ENCODE measurements at places on chromosomes 7 and 10.

- no peak overlapping the region for H3K4me3 ChIP-seq
- DNase-seq: no peak
- H3K27ac ChIP-seq: no peak overlapping the region
- H3K4me1 ChIP-seq: no peaks in the 10 kb centered on the region
Observed at GRCh38 chr7:133514551-133514950, 261.7 kb downstream of the EXOC4 start.

GRCh38 chr7:3464900-3465622, 164.0 kb downstream of the SDK1 start:
- H3K27ac ChIP-seq: no peak overlapping the region
- DNase-seq: peak; percentile 30
- no peaks in the 10 kb centered on the region for H3K27me3 ChIP-seq
- no peak overlapping the region for H3K4me3 ChIP-seq
- H3K36me3 ChIP-seq: no peaks in the 10 kb centered on the region

DNA sequence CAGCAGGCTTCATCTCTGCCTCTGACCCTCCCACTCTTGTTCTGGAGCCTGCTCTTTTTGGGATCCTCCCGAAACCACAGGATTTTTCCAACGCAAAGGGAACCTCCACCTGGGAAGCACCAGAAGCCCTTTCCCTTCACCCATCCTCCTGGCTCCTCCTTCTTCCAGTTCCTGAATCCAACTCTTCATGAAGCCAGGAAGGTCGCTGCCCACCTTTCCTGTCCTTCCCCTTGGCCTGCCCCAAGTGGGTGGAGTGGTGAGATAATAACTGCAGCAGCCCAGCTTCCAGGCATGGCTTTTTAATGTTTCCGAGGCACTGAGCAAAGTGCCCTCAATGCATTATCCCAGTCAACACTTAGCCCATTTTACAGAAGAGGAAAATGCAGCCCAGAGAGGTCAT, 70.8 kb upstream of the EEPD1 start:
- no peaks in the 10 kb centered on the region for H3K4me1 ChIP-seq
- no peak overlapping the region for H3K4me3 ChIP-seq
- DNase-seq: no peak
- H3K36me3 ChIP-seq: no peaks in the 10 kb centered on the region
- H3K27ac ChIP-seq: no peak overlapping the region

- no peaks in the 10 kb centered on the region for H3K4me1 ChIP-seq
- H3K4me3 ChIP-seq: no peak overlapping the region
Observed at GRCh38 chr7:8922726-8923125, 489.3 kb downstream of the NXPH1 start.

DNA sequence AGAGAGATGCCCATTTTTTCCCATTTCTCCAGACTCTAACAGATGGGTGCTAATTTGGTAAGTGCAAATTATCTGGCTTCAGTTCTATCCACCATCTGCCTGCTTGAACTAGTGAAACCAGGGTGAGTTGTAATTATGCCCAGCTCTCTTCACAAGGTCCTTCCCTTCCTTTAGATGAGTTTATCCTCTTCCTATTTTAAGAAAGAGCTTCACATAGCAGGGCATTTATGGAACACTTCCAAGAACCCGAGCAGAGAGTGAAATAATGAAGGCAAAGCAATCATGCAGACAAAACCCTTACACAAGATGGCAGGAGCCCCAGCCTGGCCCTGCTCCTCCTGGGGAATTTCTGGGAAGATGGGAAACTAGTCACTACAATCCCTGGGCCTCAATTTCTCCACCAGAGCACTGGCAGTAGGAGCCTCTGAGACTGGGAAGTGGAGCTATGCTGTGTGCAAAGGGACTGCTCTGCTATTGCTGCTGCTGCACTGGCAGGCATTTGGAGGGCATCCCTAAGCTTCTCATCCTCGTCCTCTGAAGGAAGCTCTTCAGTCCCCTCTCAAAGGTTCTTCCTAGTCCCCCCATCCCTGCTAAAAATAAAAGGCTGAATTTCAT, 33.7 kb upstream of the PLXNA4 start:
- no peak overlapping the region for H3K27ac ChIP-seq
- H3K4me3 ChIP-seq: no peak overlapping the region
- peaks cover 18% of the 10 kb centered on the region for H3K27me3 ChIP-seq
- DNase-seq: no peak
- no peaks in the 10 kb centered on the region for H3K36me3 ChIP-seq

DNA sequence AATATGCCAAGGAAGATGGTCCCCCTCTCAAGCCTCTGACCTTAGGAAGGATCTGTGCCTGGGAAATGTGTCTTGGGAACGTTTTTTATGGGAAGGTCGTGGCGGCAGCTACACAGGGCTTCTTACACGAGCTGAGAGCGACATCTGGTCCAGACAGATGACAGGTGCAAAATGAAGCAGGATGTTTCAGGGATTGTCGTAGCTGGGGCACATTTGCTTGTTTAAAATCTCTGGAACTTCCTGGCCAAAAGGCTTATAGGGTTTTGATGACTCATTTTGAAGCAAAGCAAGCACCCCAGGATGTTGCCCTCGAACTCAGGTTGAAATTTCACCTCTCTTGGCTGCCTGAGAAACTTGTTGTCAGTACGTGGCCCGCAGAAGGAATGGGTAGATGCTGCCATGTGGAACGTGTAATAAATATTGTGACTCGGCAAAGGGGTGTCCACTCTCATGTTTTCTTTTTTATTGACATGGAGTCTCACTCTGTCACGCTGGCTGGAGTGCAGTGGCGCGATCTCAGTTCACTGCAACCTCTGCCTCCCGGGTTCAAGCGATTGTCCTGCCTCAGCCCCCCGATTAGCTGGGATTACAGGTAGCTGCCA, 117.5 kb downstream of the CAMK1D start:
- H3K4me3 ChIP-seq: no peak overlapping the region
- no peak for DNase-seq
- H3K27me3 ChIP-seq: no peaks in the 10 kb centered on the region
- H3K4me1 ChIP-seq: peaks cover 11% of the 10 kb centered on the region
- H3K27ac ChIP-seq: no peak overlapping the region

GRCh38 chr10:116108095-116108494, 164.9 kb downstream of the GFRA1 start:
- H3K27me3 ChIP-seq: no peaks in the 10 kb centered on the region
- H3K4me1 ChIP-seq: no peaks in the 10 kb centered on the region
- H3K27ac ChIP-seq: no peak overlapping the region
- DNase-seq: no peak

GRCh38 chr10:117499248-117500105, 43.1 kb upstream of the EMX2 start:
- H3K27ac ChIP-seq: no peak overlapping the region
- no peak overlapping the region for H3K4me3 ChIP-seq
- DNase-seq: no peak

DNA sequence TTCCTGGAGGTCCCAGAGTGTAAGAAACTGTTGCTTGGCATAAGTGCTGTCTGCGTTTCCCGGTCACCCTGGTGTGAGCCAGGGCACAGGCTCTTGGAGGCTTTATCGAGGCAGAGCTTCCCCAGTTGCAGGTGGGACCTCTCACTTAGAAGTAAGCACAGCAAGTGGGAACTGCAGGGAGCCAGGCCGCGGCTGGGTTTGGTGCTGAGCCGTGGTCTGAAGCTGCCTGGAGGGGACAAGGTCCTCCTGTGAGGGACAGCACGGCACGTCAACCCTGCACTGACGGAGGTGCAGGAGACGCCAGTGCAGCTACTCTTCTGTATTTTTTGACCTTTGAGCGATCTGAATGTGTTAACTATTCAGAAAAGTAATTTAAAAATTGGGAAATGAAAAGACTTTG, 55.8 kb upstream of the PFKFB3 start:
- H3K4me1 ChIP-seq: peaks cover 77% of the 10 kb centered on the region
- peak overlapping the region; percentile 79 for H3K4me3 ChIP-seq
- H3K27me3 ChIP-seq: no peaks in the 10 kb centered on the region
- peaks cover 29% of the 10 kb centered on the region for H3K36me3 ChIP-seq

DNA sequence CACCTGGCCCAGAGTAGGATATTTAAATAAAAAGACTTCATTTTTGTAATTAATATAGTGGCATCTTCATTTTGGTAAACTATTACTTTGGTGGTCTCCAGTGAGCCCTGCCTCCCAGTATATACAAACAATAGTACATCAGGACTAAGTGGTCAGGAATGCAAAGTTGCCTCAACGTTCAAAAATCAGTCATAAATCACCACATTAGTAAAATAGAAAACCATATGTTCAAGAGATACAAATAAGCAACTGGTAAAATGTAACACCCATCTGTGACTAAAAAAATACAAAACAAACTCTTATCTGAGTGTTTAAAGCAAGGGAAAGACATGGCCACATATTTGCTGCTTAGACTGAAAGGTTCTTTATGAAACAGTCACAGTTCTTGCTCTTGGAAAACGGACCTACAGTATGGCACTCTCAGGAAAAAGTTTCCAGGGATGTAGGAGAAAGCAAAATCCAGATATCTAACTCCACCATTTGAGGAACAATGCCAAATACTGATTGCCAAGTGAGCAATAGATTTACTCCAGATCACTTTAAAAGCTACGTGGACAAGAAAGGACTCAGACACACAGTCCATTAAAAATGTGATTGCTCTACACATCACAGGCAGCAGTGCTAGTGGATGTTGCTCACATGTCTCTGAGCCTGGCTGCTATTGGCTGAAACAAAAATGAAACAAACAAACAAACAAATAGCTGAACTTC, 15.1 kb upstream of the RHOBTB1 start:
- no peaks in the 10 kb centered on the region for H3K36me3 ChIP-seq
- no peak for DNase-seq

- H3K27ac ChIP-seq: no peak overlapping the region
- no peaks in the 10 kb centered on the region for H3K36me3 ChIP-seq
- no peak for DNase-seq
- H3K4me3 ChIP-seq: no peak overlapping the region
- peaks cover 3% of the 10 kb centered on the region for H3K27me3 ChIP-seq
Observed at GRCh38 chr10:2886662-2887061, 180.7 kb upstream of the PFKP start.

DNA sequence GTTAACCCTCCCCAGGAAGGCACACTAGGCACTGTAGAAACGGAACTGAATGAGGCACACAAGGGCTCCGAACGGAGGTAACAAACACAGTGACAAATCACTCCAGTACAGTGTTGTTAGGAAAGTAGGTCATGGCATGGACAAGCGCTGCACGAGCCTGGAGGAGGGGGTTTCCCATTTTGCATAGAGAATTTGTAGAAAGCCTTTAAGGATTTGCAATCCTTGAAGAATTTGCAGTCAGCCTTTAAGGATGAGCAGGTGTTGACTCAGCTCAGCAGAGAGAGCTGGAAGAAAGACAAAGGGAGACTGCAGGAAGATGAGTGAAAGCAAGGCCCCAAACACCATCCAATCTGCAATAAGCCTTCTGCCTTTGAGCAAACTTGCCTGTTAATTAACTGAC, 51.1 kb upstream of the PPP1R3C start:
- H3K4me1 ChIP-seq: no peaks in the 10 kb centered on the region
- H3K27ac ChIP-seq: no peak overlapping the region
- no peaks in the 10 kb centered on the region for H3K36me3 ChIP-seq
- DNase-seq: no peak

DNA sequence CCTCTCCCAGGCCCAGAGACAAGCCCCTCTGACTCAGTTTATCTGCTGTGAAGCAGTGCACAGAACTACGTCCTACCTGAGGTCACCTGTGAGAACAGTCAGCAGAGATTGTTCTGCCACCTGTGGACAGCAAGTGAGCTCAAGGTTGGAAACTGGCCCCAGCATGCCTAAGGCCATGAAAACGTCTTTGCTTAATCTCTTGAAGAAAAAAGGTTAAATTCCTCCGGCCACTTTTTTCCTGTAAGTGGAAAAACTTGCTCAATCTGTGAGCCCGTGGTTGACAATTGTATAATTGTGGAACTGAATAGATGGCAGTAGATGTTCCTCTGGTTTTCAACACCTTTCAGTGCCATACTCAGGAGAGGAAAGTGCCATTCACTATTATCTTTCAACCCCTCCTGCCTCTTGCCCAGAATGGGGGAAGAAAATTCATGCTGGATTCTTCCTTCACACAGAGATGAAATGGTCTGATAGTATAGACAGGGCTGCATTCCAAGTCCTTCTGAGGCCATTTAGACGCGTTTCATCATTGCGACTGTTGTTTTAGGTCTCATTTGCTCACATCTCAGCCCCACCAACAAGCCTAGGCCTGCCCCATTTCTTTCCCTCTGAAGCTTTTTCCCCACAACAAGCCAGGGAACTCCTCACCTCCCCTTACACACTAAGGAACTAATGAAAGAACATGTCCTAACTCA, 292.9 kb downstream of the FZD1 start:
- no peaks in the 10 kb centered on the region for H3K4me1 ChIP-seq
- H3K27ac ChIP-seq: no peak overlapping the region
- no peak overlapping the region for H3K4me3 ChIP-seq
- no peaks in the 10 kb centered on the region for H3K36me3 ChIP-seq
- H3K27me3 ChIP-seq: no peaks in the 10 kb centered on the region
- no peak for DNase-seq

- H3K36me3 ChIP-seq: peaks cover 3% of the 10 kb centered on the region
- H3K27me3 ChIP-seq: no peaks in the 10 kb centered on the region
- peaks cover 10% of the 10 kb centered on the region for H3K4me1 ChIP-seq
Observed at GRCh38 chr10:11114269-11114668, 96.6 kb downstream of the CELF2 start.

- no peak overlapping the region for H3K4me3 ChIP-seq
- H3K27me3 ChIP-seq: no peaks in the 10 kb centered on the region
- peak overlapping the region; percentile 14 for H3K27ac ChIP-seq
- no peak for DNase-seq
- peaks cover 4% of the 10 kb centered on the region for H3K4me1 ChIP-seq
Observed at GRCh38 chr7:2376351-2377154, 21.9 kb downstream of the EIF3B start.

DNA sequence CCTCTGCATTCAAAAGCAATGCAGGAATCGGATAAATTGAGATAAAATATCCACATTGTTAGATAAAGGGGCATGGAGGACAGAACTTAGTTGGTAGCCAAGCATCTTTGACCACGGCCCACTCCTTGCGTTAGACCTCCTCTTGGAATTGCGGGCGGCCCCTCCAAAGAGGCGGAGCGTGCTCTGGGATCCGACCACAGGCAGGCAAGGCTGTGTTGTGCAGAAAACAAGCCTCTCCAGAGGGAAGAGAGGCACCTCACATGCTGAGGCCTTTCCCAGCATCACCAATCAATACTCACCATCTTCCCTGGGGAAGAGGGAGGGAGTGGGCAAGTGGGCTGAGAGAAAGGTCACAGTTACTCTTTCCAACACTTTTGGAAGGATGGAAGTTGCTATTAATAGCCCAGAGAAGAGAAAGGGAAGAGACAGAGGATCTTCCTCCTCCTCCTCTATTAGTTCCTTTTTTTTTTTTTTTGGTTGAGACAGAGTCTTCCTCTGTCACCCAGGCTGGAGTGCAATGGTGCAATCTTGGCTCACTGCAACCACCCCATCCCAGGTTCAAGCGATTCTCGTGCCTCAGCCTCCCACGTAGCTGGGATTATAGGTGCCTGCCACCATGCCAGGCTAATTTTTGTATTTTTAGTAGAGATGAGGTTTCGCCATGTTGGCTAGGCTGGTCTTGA, 49.7 kb upstream of the NRF1 start:
- DNase-seq: no peak
- peaks cover 12% of the 10 kb centered on the region for H3K27me3 ChIP-seq
- no peak overlapping the region for H3K27ac ChIP-seq
- no peaks in the 10 kb centered on the region for H3K36me3 ChIP-seq
- H3K4me1 ChIP-seq: peaks cover 3% of the 10 kb centered on the region
- no peak overlapping the region for H3K4me3 ChIP-seq

Measured in activated CD8-positive, alpha-beta T cell treated with anti-CD3 and anti-CD28 coated beads, Interleukin-2, amount 10 ng/mL, durations not matched to agents 7 days and 5 days (primary cell).